ENCODE measurements at places on chromosomes 13 and 19. TPM values are rescaled to one million over a fixed set of nuclear protein-coding genes. Genes with fewer than 3 reads are reported as not detected.

The OR7D2 gene
- total RNA-seq, result 0.16 TPM

The CD70 gene
- total RNA-seq, result not detected

The TUBA3C gene
- not detected for total RNA-seq

The CEACAM20 gene
- not detected for total RNA-seq

The PLK5 gene
- total RNA-seq, result not detected

DNA sequence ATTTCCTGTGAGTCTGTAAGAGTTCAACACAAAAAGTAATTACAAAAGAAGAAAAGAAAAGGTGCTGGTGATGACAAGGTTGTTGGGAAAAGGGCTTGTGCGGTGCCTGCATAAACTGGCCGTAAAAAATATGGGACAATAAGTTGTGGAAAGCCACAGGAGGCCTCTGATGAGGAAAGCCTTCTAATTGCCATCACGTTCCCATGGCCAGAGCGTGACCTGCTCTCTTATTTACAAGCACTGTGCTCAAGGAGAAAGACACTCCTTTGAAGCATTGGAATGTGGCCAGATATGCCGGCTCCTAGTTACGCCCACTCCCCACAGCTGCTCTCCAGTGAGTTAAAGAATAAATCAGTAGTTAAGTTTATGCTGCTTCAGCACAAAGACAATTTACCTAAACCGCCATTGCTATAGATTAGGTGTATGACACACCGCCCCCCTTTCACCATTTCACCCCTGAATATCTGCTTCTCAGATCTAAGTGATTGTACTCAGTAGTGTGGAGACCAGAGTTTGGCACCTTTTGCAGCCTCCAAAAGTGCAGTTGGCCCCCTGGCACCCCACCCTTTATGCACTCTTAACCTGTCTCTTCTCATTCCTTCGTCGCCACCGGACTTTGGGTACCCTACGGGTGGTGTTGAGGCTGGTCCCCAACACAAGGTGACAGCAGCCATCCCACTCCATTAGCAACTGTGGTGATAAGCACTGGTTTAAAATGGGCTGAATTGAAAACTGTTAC, 8.1 kb upstream of the PGLYRP1 start:
- no peaks in the 10 kb centered on the region for H3K4me1 ChIP-seq
- H3K4me3 ChIP-seq, result no peak overlapping the region
- H3K27me3 ChIP-seq, result peaks cover 88% of the 10 kb centered on the region
- H3K27ac ChIP-seq, result no peak overlapping the region
- H3K36me3 ChIP-seq, result no peaks in the 10 kb centered on the region

GRCh38 chr13:27360562-27360961, 63.9 kb upstream of the GTF3A start:
- no peak overlapping the region for H3K27ac ChIP-seq
- H3K4me1 ChIP-seq, result peaks cover 13% of the 10 kb centered on the region
- DNase-seq, result no peak
- no peaks in the 10 kb centered on the region for H3K36me3 ChIP-seq
- H3K4me3 ChIP-seq, result no peak overlapping the region

DNA sequence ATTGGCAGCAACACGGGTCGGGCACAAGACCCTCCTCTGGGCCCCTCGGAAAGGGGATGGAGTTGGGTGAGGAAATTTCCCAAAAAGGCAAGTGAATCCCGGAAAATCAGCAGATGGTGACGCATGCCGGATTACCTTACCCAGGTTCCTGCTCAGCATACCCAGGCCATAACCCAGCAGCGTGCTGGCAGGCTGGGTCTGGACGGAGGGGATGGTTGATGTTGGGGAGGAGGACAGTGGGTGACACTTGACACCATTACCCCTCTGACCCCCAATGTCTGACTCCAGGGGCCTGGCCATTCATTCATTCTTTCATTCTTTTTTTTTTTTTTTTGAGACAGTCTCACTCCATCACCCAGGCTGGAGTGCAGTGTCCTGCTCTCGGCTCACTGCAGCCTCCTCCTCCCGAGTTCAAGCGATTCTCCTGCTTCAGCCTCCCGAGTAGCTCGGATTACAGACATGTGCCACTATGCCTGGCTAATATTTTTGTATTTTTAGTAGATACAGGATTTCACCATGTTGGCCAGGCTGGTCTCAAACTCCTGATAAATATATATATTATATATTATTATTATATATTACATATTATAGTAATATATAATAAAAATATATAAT, 799 bp downstream of the PVR start:
- DNase-seq, result no peak
- peak overlapping the region; percentile 89 for H3K27ac ChIP-seq
- H3K4me3 ChIP-seq, result peak overlapping the region; percentile 91
- no peaks in the 10 kb centered on the region for H3K27me3 ChIP-seq
- H3K36me3 ChIP-seq, result peaks cover 4% of the 10 kb centered on the region

DNA sequence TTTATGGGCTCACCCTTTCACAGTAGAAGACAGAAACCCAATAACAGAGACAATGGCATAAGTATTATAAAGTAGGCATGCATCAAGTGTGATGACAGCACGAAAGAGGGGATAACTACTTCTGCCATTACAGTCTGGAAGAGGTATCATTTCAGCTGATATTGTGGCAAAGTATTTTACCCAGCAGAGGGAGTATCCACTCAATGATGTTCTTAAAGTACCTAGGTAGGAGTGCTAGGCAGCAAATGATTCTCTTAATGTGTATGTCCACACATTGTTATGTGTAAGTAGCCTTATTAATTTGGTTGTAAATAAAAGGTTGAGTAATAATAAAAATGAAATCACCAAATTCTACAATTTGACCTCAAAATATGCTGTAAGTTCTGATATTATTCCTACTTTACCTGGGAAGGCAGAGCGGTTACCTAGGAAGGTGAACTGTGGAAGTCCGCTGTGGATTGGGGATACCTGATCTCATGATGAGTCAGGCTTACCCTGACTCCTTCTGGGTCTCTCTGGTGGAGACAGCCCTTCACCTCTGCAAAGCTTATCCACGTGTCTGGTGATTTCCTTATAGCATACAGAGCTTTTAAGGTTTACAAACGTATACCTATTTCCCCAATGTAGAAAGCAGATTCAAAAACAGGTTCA, 4.1 kb upstream of the UBAC2 start:
- no peak overlapping the region for H3K27ac ChIP-seq
- H3K27me3 ChIP-seq, result no peaks in the 10 kb centered on the region
- H3K4me3 ChIP-seq, result no peak overlapping the region
- H3K36me3 ChIP-seq, result no peaks in the 10 kb centered on the region
- peaks cover 21% of the 10 kb centered on the region for H3K4me1 ChIP-seq

DNA sequence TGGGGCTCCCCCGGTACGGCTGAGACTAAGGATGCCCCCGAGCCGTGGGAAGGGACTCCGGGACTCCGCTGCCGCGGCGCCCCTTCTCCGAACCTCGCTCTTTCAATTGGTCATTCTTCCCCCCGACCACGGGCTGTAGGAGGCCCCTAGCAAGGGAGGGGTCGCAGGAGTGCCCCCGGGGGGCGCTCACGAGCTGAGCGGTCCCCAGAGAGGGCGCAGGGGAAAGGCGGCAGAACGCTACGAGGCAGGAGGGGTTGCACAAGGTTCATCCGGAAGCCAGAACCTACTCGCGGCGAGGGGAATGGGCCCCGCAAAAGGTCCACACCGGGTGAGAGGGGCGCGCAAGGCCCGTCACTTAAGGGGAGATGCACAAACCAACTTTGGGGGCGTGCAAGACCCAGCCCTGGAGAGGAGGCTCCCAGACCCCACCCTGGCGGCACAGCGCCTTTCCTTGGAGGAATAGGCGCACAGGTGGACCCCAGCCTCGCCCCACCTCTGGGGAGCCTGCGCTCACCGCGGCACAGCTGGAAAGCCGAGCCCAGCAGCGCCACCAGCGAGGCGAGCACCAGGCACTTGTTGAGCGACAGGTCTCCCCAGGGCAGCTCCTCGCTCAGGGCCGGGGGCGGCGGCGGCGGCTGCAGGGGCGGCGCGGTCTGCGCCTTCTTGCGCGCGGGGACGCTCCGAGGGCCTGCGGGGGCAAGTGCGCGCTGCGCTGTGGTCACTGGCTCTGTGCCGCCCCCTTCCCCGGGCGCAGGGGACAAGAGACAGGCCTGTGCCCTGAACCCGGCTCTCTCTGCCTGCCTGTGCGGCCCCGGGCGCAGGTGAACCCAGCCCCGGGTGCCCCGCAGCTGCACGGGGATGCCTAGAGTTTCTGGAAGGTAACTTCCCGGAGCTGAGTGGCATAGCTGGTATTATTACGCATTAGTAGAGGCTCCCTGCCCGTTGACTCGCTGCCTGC, 2.8 kb downstream of the JSRP1 start:
- H3K36me3 ChIP-seq, result no peaks in the 10 kb centered on the region
- peaks cover 42% of the 10 kb centered on the region for H3K4me1 ChIP-seq
- peaks cover 73% of the 10 kb centered on the region for H3K27me3 ChIP-seq
- H3K4me3 ChIP-seq, result peak overlapping the region; percentile 35
- DNase-seq, result no peak

GRCh38 chr13:97757807-97758206, 195.7 kb upstream of the IPO5 start:
- peak; percentile 32 for DNase-seq
- H3K4me1 ChIP-seq, result no peaks in the 10 kb centered on the region
- peak overlapping the region; percentile 74 for H3K27ac ChIP-seq
- peaks cover 6% of the 10 kb centered on the region for H3K27me3 ChIP-seq
- H3K36me3 ChIP-seq, result no peaks in the 10 kb centered on the region

DNA sequence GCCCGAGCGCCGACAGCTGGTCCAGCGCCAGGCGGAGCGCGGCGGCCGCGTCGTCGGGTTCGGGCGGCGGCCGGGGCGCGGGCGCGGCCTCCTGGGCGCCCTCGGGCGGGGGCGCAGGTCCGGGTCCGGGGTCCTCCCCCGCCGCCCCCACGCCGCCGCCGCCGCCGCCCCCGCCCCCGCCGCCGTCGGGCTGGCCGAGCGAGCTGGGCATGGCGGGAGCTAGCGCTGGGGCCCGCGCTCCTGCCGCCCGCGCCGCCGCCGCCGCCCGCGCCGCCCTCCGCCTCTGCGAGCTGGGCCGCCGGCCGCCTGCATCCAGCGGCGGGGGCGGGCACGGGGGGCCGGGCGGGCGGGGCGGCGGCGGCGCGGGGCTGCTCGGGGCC, 287 bp downstream of the MEX3D start:
- peak overlapping the region; percentile 84 for H3K4me3 ChIP-seq
- H3K27me3 ChIP-seq, result no peaks in the 10 kb centered on the region
- H3K36me3 ChIP-seq, result no peaks in the 10 kb centered on the region
- H3K27ac ChIP-seq, result no peak overlapping the region
- no peak for DNase-seq
- H3K4me1 ChIP-seq, result peaks cover 25% of the 10 kb centered on the region

DNA sequence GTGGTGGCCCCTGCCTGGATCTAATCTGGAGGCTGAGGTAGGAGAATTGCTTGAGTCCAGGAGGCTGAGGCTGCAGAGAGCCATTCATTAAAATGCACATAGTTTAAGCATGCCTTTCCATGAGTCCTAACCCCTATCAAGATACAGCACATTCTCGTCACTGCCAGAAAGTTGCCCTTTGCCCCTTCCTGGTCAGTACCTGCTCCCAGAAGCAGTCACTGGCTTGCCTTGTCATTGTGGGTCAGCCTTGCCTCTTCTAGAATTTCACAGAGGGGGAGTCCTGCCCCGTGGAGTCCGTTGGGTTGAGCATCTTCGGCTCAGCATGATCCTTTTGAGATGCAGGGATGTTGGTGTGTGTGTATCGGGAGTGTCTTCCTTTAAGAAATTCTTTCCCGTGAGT, 10.8 kb downstream of the BICRA start:
- no peak for DNase-seq
- peaks cover 76% of the 10 kb centered on the region for H3K4me1 ChIP-seq
- H3K27me3 ChIP-seq, result no peaks in the 10 kb centered on the region
- no peak overlapping the region for H3K4me3 ChIP-seq
- peaks cover 6% of the 10 kb centered on the region for H3K36me3 ChIP-seq

DNA sequence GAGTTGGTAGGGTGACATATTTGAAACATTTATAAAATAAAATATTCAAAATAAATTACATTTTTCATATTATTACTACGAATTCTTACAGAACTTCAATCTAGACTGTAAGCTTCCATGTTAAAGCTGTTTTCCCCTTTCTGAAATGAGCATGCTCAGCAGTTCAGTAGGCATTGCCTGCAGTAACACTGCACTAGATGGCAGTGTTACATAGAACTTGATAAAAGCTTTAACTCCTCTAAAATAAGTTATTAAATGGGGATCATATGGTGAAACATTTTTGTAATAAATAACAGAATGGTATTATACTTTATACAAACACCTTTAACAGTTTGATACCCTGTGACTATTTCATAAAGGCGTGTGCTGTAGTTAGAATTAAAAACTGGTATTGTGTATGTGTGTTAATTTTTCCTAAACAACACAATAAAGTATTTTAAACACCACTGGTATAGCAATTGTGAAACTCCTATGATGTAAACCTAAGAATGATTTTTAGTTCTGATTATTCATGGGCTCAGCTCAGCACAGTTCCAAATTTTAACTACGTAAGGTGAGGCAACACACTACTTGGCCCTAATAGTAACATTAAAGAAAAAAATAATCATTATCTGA, 11.6 kb upstream of the GPR18 start:
- DNase-seq, result no peak
- H3K4me3 ChIP-seq, result no peak overlapping the region
- H3K27ac ChIP-seq, result no peak overlapping the region
- no peaks in the 10 kb centered on the region for H3K27me3 ChIP-seq
- peaks cover 14% of the 10 kb centered on the region for H3K4me1 ChIP-seq
- H3K36me3 ChIP-seq, result no peaks in the 10 kb centered on the region

GRCh38 chr13:57624565-57625435, 6.7 kb upstream of the PCDH17 start:
- no peaks in the 10 kb centered on the region for H3K36me3 ChIP-seq
- H3K27me3 ChIP-seq, result peaks cover 17% of the 10 kb centered on the region
- no peak overlapping the region for H3K4me3 ChIP-seq
- no peak overlapping the region for H3K27ac ChIP-seq

DNA sequence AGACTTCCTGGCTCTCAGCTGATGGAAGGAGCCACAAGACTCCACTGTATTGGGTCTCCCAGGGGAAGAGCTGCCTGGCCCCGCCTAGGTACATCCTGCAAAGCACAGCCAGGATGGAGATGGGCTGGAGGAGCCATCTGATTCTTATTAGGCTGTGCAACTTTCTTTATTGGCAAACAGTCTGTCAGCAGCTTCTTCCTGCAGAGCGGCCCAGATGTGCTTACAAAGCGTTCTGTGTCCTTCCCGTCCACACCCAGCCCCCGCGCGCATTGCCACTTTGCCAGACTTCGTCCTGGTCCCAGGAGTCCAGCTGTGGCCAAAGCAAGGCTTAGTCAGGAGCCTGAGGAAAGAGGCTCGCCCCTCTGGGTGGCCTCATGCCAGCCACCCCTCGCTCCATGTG, 409.3 kb downstream of the ZNF536 start:
- no peak overlapping the region for H3K4me3 ChIP-seq
- no peak overlapping the region for H3K27ac ChIP-seq
- no peaks in the 10 kb centered on the region for H3K4me1 ChIP-seq
- H3K27me3 ChIP-seq, result peaks cover 43% of the 10 kb centered on the region

GRCh38 chr13:80000684-80001509, 340.0 kb downstream of the SPRY2 start:
- H3K36me3 ChIP-seq, result no peaks in the 10 kb centered on the region
- H3K27ac ChIP-seq, result no peak overlapping the region
- H3K4me3 ChIP-seq, result no peak overlapping the region
- no peak for DNase-seq

GRCh38 chr13:65342541-65343337, 1887.4 kb downstream of the PCDH9 start:
- no peak for DNase-seq
- no peak overlapping the region for H3K27ac ChIP-seq
- no peaks in the 10 kb centered on the region for H3K36me3 ChIP-seq
- H3K4me1 ChIP-seq, result no peaks in the 10 kb centered on the region
